Occipital lobe (tissue), 3 donors: ENCODE measurements at places on chromosomes 2 and 18. TPM values are rescaled to one million over a fixed set of nuclear protein-coding genes. Genes with fewer than 3 reads are reported as not detected.

- DNase-seq, result no peak
Observed at GRCh38 chr2:97355887-97356286, 233.8 kb downstream of the ANKRD36B start.

DNA sequence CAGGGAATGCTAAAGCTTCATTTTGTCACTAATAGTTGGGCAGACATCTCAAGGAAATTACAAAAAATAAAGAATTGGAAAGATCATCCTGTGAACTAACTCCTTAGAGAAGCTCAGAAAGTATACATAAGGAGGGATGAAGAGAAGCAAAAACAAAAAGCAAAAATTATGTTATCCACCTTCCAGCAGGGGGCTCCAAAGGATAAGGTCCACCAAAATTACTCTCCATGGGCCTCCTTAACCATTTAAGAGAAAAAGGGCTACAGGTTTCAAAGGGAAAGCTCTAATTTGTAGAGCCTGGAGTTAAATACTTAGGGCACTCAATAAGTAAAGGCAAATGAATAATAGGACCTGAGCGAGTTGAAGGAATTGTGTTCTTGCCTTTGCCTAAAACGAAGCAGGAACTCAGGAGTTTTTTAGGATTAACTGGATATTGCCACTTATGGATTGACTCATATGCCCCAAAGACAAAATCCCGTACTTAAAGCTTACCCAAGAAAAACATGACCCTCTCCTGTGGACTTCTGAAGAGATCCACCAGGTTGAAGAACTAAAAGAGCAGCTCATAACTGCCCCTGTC, 1167.9 kb downstream of the DSC3 start:
- DNase-seq, result no peak

GRCh38 chr2:238563551-238563950, 136.8 kb downstream of the ASB1 start:
- no peak for DNase-seq

GRCh38 chr2:219947575-219947974, 320.1 kb downstream of the SLC4A3 start:
- DNase-seq, result no peak

- DNase-seq, result no peak
Observed at GRCh38 chr2:147689220-147689909, 155.5 kb upstream of the ACVR2A start.

- DNase-seq, result no peak
Observed at GRCh38 chr2:46535360-46535759, 56.0 kb downstream of the TMEM247 start.

DNA sequence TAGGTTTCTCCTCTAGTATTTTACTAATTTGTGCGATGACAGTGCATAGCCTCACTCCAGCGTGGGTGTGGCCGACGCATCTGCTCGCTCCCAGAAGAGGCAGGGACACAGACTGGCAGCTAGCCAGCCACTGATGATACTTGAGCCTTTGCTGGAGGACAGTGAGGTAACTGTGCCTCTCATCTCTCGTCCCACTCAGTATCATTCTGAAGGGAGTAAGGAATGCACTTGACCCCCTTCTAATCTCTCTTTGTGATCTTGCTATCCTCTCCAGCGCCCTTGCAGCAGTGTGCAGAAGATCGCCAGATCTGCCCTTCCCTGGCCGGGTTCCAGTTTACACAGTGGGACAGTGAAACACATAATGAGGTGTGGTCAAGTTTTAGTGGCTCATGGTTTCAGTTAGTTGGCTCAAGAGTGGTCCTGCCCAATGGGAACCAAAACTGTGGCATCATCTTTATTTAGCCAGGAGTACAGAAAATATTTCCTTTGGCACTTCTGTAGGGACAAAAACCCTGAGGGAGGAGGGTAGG, 17.5 kb downstream of the NCAPH start:
- no peak for DNase-seq

DNA sequence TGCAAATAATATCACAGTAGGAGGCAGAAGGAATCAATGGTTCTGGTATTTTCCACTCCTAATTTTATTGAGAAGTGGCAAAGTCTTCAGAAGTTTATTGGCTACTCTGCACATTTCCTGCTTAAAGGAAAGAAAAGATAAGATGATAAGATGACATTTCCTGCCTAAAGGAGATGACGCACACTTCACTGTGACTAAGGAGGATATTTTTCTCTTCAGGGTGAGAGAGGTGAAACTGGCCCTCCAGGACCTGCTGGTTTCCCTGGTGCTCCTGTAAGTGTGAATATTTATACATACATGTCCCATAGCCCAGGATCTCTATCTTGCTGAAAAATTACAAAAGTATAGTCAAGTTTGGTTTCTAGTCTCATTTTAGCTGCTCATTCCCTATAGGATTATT, 27.9 kb downstream of the COL3A1 start:
- no peak for DNase-seq

DNA sequence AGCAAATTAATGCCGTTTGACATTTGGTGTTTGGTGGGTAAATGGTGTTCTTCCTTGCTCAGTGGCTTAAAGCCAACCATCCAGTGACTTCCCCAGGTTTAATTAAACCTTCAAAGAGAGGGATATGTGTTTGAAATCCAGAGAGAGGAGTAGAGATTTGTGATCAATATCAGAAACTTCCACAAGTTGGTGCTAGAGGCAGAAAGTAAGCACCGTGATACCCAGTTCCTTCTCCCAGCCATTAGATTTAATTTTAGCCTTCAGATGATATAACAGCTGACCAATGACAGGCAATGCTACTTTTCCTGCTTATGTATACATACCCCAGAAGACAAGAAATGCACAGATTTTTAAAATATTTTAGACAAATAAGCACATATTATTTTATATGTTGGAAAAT, 398.5 kb downstream of the CDH2 start:
- no peak for DNase-seq

DNA sequence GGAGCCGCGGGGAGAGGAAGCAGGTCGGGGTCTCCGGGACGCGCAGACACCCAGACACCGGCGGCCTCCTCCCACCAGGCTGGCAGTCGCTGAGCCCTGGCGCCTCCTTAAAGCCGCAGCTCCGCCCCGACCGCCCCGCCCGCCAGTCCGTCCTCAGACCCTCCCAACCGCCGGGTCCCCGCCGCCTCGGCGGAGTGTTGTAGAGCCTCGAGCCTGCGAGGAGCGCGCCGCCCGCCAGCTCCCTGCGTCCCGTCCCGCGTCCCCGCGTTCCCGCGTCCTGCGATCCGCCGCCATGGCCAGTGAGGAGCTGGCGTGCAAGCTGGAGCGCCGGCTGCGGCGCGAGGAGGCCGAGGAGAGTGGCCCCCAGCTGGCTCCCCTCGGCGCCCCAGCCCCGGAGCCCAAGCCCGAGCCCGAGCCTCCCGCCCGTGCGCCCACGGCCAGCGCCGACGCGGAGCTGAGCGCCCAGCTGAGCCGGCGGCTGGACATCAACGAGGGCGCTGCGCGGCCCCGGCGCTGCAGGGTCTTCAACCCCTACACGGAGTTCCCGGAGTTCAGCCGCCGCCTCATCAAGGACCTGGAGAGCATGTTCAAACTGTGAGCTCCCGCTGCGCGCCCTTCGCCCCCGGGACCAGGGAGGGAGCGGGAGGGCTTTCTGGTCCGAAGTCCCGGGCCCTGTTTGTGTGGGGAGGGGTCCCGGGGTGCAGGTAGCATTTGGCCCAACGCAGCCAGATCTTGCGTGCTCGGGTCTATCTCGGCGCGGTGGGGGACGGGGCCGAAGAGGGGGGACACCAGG, at the start of gene EFHD1:
TSS of gene EFHD1 (plus strand) at position 192 of the 793 bp plus-strand sequence. CDS start at position 293, 101 bp downstream.
- peak; percentile 78 for DNase-seq

- no peak for DNase-seq
Observed at GRCh38 chr2:181393472-181393871, 63.7 kb upstream of the ITGA4 start.

GRCh38 chr2:52414561-52415295, 1352.9 kb upstream of the CHAC2 start:
- no peak for DNase-seq

- no peak for DNase-seq
Observed at GRCh38 chr2:29775937-29776336, 145.4 kb downstream of the ALK start.

DNA sequence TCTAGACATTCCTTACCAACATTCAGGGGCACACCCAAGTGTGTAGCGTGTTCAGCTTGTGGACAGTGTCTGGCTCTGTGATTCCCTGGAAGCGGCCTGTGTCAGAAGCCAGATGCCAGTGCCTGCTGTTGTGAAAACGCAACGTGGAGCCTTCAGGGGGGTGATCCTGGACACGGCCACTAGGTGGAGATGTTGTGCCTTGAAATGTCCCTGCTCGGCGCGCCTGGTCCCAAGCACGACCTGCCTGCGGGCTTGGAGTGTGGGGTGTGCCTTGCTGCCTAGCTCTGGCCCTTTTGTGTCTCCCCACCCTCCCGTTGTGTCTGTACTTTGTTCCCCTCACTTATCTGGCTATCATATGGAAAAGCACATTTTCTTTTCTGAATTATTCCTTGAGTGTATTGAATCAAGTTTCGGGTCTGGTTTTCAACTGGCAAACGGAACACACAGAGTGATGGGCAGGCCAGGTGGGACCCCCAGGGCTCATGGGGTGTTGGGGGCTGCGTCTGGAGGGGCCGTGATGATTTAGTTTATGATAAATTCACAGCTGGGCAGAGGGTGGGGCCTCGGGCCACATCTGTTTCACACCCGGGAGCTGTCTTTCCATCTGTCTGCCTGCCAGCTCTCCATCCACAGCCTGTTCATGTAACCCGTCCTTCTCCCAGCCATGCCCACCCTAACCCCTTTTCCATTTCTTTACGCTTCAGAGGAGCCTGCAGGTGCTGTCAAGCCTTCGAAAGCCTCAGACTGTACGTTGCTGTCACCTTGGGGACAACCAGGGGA, 95.5 kb downstream of the DYSF start:
- DNase-seq, result peak; percentile 55

- DNase-seq, result no peak
Observed at GRCh38 chr2:170815311-170815710, 1.4 kb upstream of the GAD1 start.

- DNase-seq, result no peak
Observed at GRCh38 chr2:51079945-51080344, 48.0 kb upstream of the NRXN1 start.

- DNase-seq, result no peak
Observed at GRCh38 chr2:80269806-80270205, 34.7 kb downstream of the LRRTM1 start.

DNA sequence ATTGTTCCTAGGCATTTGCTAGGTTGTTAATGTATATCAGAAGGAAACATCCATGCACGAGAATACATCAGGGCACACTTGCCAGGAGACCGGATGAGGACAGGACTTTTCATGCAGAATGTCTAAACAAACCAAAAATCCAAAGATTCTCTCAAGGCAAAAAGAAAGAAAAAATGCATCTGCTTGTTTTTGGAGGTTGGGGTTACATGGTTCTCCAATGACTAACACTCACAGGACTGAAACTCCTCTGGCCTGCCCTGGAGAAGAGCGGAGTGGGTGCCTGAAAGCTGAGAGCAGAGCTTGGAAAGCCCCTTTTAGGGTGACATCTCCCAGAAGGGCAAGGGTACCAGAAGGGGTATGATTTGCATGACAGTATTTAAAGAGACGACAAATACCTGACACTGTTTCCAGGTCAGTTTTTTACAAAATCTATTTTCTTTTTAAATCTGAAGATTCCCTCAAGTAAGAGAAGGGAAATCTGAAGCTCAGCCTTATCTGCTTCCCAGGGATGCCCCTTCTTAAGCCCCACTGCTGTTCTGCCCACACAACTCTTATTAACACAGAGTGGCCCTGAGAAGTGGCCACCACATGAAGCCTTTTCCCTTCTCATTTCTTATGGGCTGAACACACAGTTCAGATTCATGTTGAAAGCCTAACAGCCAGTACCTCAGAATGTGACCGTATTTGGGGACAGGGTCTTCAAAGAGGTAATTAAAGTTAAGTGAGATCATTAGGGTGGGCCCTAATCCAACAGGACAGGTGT, 216.4 kb downstream of the STK39 start:
- DNase-seq, result no peak

DNA sequence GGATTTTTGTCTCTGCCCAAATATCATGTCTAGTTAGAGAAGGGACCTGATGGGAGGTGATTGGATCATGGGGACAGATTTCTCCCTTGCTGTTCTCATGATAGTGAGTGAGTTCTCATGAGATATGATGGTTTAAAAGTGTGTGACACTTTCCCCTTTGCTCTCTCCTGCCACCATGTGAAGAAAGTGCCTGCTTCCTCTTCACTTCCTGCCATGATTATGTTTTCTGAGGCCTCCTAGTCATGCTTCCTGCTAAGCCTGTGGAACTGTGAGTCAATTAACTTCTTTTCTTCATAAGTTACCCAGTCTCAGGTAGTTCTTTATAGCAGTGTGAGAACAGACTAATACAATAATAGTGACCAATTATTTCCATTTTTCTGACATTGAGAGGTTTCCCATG, 167.3 kb upstream of the CYRIA start:
- no peak for DNase-seq

Gene NIFK
- 51.6 TPM for total RNA-seq

Gene IL18R1
- total RNA-seq, result under 0.01 TPM

Gene DAPL1
- not detected for total RNA-seq

Gene MBP
- 5.8 TPM for total RNA-seq

Gene TMEM37
- total RNA-seq, result not detected
